ENCODE measurements at places on chromosomes 4 and X.

DNA sequence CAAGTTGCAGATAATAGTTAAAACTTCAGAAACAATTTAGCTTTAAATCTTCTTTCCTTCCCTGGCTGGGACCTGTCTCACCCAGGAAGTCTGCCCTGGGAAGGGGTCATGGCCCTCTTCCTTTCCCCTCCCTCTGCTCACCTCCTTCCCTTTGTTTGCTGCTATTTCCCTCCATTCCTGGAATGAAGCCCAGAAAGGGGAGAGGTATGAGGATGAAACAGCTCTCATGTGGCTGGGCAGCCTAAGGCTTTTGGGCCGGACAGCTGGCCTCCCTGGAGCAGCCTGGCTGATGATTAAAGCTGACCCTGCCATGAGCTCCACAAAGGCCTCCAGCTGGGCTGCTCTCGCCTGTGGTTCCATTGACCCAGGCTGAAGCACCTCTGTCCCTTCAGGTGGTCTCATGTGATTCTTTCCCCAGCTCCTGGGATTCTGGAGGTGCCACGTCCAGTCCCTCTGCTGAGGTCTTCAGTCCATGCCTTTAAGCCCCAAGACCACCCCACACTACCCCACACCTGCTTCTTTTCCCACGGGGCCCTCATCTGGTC, 202.1 kb downstream of the PTTG2 start:
- DNase-seq: peak; percentile 91

GRCh38 chr4:184446132-184446658, 28.2 kb downstream of the IRF2 start:
- no peak for DNase-seq

DNA sequence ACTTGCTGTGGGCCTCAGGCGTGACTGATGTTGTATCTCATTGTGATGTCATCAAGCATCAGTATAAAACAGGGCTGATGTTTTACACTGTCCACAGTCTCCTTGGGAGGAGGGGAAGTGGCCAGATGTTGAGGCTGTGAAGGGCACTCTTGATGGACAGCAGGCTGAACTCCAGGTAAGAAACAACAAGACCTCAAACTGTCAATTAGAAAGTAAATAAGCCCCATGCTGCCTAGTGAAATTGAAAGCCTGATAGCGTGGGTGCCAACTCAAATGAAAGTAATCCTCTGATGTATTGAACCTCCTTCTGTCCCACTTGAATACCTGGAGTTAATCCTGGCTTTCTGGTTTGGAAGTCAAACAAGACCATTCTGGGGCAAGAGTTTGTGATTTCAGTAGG, 19.7 kb downstream of the VSIG1 start:
- no peak for DNase-seq

DNA sequence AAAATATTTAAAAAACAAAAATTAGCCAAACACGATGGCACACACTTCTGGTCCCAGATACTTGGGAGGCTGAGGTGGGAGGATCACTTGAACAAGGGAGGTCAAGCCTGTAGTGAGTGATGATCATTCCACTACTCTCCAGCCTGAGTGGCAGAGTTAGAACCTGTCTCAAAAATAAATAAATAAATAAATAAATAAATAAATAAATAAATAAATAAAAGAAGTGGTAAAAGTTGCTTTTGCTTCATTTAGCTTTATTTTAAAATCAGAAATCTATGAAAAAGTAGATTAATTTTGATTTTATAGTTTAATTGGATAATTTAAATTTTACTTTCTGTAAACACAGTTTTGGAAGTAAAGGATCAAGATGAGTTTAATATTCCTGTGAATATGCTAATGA, 552.9 kb upstream of the PCDH10 start:
- no peak for DNase-seq

DNA sequence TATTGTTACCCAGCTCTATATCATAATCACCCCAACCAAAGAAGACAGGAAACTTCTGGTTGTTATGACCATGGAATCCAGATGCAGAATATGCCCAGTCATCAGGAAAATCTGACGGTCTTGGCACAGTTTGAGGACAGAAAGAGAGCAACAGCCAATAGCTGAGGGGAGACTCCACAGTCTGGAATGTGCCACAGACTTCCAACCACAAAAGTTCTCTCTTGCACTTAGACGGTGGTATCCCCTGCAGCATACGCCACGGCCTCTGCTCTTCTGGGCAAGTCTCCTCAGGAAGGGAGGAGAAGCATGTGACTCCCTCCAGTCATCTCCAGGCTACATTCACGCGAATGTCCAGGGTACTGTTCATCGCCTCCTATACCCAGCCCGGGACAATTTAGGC, 18.4 kb downstream of the ZNF827 start:
- DNase-seq: peak; percentile 99

- peak; percentile 74 for DNase-seq
These were observed 15.0 kb upstream of the ELF4 start for GRCh38 chrX:130125091-130125874.

DNA sequence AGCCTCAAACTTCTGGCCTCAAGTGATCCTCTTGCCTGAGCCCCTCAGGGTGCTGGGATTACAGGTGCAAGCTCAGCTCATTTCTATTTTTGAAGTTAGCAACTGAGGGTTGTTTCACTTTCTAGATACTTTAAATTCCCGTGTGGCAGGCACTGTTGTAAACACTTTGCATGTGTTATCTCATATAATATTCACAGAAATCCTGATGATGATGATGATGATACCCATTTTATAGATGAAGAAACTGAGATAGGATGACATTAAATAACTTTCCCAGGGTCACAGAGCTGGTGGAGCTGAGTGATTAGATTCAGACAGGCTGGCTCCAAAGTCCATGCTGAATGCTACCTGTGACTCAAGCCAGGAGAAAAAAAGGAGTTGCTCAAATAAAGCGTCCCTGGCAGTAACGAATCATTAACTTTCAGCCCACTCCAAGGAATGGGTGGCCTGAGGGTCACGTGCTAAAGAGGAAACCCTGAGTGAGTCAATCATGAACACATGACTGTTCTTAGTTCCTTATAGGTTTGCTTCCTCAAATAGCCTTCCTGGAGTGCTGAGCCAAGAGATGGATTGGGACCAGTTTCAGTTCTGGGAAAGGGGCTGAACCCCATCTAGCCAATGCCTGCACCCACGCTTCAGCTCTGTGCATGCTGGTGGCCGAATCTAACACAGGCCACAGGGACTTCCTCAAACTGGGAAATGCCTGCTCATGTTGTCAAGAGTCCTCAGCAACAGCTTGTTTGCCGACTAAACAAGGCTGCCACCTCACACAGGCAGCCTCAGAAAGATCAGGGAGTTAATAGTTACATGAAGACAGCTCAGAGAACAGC, 52.8 kb downstream of the RBM47 start:
- peak; percentile 96 for DNase-seq

GRCh38 chr4:38570647-38571276, 93.2 kb upstream of the KLF3 start:
- DNase-seq: no peak

- DNase-seq: no peak
These were observed 58.6 kb upstream of the USP9X start for GRCh38 chrX:41026702-41027078.

DNA sequence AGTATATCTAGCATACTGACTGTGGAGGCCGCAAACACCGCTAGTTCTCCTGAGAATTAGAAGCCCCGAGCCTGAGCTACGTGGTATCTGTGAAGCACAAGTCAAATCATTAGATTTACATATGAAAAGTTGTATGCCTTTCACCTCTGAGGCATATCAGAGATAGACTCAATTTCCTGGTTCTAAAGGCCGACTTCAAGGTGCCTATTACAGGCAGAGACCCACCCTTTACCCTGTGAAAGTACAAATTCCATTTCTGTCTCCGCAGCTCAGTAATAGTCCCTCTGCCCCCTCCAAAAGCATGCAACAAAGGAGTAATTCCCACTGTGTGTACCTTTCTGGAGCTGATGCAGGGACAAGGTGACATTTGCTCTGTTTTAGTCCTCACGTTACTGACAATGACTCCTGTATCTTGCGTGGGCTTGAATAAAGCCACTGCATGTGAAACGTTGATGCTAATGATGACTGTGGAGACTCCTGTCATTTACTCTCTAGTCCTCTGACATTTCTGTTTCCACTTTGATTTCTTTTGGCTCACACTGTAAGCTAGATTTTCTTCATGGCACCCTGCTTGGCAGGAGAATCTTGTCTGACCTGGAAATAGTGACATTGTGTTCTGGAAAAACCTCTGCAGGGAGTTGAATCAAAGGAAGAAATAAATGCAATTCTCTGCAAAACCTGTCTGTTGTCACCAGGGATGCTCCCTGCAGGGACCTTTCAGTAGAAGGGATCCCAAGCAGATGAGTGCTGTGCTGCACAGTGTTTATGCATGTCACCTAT, 273.2 kb upstream of the EMCN start:
- DNase-seq: no peak

GRCh38 chrX:132967049-132967448, 8.6 kb upstream of the HS6ST2 start:
- no peak for DNase-seq

DNA sequence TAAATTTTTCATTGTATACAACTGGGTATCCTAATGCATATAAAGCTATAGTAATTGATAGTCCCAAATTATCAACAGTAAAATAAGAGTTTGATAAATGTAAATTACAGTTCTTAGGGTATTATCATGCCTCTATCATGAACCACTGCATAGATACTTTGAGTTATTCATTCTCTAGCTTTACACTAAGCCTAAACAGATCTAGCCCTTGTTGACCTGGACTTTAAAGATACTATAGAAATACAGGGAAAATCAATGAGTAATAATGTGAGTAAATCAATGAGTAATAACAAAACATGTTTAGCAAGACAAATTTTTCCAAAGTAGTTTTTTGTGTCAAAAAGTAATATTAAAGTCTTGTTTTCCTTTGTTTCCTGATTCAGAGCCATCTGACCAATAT, 228.4 kb downstream of the SCFD2 start:
- DNase-seq: no peak

DNA sequence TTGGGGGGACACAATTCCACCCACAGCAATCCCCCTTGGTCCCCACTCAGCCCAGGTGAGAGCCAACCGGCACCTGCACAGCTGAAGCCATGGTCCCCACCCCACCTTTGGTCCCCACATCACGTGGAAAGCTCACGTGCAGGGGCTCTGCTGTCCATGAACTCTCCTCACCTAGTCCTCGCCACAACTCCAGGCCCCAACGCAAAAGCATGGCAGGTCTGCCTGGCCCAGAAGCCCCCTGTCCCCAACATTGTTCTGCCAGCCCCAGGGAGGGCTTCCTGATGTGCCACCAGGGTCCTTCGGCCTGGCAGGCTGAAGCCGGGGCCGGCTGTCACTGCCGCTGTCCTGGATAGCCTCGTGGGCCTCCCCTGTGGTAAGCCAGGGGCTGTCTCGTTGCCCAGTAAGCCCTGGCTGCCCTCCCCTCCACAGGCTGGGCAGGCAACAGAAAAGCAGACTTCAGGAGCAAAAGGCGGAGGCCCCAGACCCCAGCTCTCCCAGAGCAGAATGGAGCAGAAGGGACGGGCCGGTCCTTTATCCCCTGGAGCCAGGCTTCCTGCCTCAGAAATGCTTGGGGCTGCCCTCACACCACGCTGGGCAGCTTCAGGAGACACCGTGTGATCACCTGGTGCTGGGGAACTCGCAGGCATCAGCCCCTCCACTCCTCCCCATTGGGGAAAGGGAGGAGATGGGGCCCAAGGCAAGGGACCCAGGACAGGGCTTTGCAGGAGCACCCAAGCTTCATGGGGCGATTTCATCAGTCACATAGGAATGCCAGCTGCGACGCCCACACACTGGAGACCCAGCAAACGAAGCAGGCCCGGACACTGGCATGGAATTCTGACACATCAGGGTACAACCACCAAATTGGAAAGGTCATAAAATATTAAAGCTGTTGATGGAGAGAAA, 103.7 kb downstream of the ADRA2C start:
- DNase-seq: no peak

DNA sequence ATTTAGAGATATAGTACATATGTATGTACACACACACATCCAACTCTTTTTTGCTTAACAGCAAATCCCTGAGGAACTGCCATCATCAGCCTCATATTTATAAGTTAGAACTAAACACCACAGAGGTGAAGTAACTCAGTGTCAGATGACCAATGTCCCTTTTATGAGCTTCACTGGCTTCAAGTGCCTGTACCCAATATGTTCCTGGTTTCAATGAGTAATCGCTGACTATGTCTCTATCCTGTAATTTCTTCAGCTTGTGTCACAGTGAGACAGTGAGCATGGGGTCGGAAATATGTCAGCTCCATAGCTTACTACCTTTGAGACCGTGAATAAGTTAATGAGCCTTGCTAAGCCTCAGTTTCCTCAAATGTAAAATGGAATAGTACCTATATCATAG, 136.2 kb upstream of the RASGEF1B start:
- DNase-seq: no peak

DNA sequence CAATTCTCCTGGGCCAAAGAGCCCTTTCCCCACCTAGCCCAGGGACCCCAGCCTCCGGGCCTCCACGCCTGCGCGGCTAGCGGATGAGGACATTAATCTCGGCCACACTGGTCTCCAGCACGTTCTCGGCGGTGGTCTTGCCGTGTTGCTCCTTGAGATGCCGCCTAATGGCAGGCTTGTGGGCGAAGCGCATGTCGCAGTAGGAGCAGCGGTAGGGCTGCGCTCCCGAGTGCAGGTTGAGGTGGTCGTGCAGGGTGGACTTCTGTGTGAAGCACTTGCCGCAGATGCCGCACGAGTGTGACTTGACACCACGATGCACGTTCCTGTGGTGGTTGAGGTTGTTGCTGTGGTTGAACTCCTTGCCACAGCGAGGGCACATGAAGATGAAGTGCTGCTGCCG, 72.1 kb downstream of the UBE2K start:
- no peak for DNase-seq

DNA sequence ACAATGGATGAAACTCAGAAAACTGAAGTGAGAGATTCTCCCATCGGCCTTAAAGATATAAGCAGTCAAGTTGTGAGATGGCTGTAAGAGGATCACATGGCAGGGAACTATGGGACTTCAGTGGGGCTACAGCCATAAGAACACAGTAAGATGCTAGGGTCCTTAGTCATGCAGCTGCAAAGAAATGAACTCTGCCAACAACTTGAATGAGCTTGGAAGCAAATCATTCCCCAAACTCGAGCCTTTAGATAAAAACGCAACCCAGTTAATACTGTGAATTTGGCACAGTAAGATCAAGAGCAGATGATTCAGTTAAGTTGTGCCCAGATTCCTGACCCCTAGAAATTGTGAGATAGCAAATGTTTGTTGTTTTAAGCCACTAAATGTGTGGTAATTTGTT, 117.3 kb downstream of the FAM13A start:
- peak; percentile 77 for DNase-seq

DNA sequence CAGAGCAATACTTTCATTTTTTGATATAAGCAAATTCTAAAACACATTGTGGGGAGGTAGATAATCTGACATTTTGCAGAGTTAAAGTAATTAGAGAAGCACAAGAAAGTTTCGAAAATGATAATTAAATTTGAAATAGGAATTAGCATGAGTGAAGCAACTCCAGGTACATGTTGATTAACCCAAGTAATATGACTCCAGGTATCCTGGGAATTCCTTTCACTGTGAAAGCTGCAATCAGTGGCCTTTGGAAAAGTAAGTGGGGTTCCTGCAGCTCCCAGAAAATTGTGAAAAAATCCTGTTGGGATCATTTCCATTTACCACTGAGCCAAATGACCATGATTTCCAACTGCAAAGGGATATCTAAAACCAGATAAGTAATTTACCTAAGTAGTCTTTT, 26.0 kb upstream of the CXCL2 start:
- DNase-seq: no peak

- DNase-seq: no peak
These were observed 147.0 kb downstream of the DACH2 start for GRCh38 chrX:86295293-86295692.

GRCh38 chr4:170162416-170162815, 72.7 kb upstream of the AADAT start:
- no peak for DNase-seq

All from fibroblast of lung (primary cell).